ENCODE measurements at places on chromosomes 4 and X. TPM values are rescaled to one million over a fixed set of nuclear protein-coding genes. Genes with fewer than 3 reads are reported as not detected.

The LRIT3 gene
- total RNA-seq: 1.7 TPM

The L1CAM gene
- total RNA-seq: 35.2 TPM

The SHROOM4 gene
- 22.8 TPM for total RNA-seq

The MMAA gene
- total RNA-seq: 7.5 TPM

The H2BW2 gene
- not detected for total RNA-seq

The FAM53A gene
- total RNA-seq: 3.6 TPM

- peaks cover 9% of the 10 kb centered on the region for H3K4me1 ChIP-seq
- H3K36me3 ChIP-seq: no peaks in the 10 kb centered on the region
- H3K27ac ChIP-seq: no peak overlapping the region
- no peak overlapping the region for H3K4me3 ChIP-seq
- DNase-seq: peak; percentile 66
Measured at GRCh38 chrX:6383917-6384316, 151.0 kb downstream of the VCX3A start.

DNA sequence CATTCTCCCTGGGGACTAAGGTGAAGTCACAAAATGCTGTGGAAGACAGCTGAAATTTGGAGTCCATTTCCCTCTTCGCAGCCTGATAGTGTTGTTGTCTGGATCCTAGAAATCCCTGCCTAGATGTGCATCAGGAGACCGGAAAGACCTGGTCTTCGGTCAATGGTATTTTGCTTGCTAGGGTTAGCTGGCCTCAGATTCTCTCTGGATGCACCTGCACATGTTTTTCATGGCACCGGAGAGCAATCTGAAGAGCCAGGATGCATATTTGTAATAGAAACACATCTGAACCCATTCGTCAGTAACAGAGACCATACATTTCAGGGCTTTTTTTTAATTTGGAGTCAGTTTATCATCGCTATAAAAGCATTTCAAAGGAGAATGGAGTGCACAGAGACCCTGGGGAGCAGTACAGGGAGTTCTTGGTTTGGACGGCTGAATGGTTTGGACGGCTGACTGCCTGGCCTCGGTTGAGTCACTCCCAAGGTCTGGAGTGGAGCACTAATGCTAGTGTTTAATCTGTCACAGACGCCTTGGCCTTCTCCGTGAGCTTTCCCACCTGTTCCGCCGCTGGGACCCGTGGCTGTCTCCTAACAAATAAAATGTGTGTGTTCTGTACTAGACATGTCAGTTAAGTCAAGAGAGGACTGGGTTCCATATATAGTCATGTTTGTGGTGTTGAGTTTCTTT lies 7.5 kb upstream of the PDLIM3 start:
- H3K36me3 ChIP-seq: no peaks in the 10 kb centered on the region
- H3K27ac ChIP-seq: no peak overlapping the region

DNA sequence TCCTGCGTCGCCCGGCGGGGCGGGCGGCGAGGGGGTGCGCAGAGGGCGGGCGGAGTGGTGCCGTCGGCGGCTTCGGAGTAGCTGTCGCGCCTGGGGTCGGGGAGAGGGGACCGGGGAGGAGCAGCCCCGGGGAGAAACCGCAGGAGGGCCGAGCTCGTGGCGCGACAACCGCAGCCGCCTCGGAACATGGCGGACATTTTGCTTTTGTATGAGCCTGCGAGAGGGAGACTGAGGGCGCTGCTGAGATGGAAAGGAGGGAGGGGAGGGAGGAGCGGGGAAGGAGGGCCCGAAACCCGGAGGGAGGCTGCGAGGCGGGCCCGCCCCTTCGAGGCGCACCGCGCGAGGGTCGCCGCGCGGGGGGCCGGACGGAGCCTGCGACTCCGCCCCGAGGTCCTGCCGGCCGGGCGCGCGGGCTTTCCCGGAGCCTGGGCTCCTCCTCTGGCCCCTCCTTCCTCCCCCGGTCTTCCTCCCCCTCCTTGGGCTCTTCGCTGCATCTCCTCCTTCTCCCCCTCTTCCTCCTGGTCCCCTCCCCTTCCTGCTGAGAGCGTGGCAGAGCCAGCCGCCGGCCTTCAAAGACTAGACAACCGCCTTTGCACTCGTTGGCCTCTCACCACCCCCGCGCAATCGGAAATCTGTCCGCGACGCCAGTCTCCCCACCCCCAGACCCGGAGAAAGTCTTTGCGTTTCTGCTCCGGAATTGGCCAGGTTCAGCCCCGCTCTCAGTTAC lies 1.1 kb downstream of the INTS6L start:
- DNase-seq: peak; percentile 88
- no peaks in the 10 kb centered on the region for H3K36me3 ChIP-seq
- H3K27ac ChIP-seq: peak overlapping the region; percentile 89

DNA sequence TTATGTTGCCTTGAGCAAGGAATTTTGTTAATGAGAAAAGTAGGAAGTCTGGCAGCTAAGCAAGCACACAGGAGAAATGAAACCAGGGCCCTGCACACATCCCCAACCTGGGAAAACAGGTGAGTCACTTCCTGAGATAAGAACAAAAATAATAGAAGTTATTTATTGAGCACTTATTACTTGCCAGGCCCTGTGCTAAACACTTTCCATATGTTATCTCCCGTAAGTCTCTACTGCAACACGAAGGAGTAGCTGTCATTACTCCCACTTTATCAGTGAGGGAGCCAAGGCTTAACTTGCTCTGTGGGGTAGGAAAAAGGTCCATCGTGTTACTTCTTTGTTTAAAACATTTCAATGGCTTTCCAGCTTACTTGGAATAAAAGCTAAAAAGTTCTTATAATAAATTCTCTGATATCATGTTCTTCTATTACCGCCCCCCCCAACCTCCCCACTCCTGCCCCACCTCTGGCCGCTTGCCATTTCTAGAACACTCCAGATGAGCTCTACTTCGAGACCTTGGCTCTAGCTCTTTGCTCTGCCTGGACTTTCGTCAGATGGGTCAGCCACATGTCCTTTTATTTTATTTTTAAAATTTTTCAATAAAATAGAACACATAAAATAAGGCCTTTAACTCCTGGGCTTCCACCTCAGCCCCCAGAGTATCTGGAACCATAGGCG lies 36.3 kb upstream of the PLAC8 start:
- no peak for DNase-seq
- H3K4me3 ChIP-seq: no peak overlapping the region
- no peak overlapping the region for H3K27ac ChIP-seq
- no peaks in the 10 kb centered on the region for H3K4me1 ChIP-seq
- no peaks in the 10 kb centered on the region for H3K27me3 ChIP-seq

- peak; percentile 75 for DNase-seq
- H3K36me3 ChIP-seq: no peaks in the 10 kb centered on the region
- H3K27ac ChIP-seq: no peak overlapping the region
- no peaks in the 10 kb centered on the region for H3K27me3 ChIP-seq
- H3K4me3 ChIP-seq: no peak overlapping the region
Measured at GRCh38 chr4:149549911-149550310, 265.7 kb downstream of the IQCM start.

- no peak overlapping the region for H3K27ac ChIP-seq
- H3K4me3 ChIP-seq: no peak overlapping the region
- no peaks in the 10 kb centered on the region for H3K4me1 ChIP-seq
- H3K36me3 ChIP-seq: no peaks in the 10 kb centered on the region
Measured at GRCh38 chrX:68694435-68695205, 47.2 kb downstream of the STARD8 start.

DNA sequence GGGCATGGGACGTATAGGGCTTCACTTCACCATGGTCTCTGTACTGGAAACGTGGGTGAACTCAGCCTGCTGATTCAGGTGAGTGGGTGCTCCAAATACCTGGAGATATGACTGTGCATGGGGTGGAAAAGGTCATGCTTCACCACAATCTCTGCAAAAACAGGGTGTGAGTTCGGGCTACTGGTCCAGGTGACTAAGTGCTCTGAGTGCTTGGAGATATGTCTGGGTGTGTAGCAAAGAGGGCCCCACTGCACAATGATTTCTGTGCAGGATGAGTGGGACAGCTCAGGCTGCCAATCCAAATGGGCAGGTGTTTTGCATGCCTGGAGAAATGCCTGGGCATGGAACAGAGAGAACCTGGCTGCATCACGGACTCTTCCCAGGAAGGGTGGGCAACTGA lies 11.2 kb upstream of the CPXCR1 start:
- no peak for DNase-seq
- no peak overlapping the region for H3K4me3 ChIP-seq
- no peaks in the 10 kb centered on the region for H3K4me1 ChIP-seq
- no peaks in the 10 kb centered on the region for H3K36me3 ChIP-seq
- H3K27me3 ChIP-seq: no peaks in the 10 kb centered on the region

DNA sequence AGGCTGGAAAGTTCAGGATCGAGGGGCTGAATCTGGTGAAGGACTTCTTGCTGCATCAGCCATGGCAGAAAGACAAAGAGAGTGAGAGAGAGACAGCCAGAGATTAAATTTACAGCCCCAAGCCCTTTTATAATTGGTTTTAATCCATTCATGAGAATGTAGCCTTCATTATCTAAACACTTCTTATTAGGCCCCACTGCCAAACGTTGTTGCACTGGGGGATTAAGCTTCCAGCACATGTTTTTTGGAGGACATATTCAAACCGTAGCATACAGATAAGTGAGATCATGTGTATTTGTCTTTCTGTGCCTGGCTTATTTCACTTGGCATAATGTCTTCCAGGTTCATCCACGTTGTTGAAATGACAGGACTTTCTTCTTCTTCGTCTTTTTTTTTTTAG lies 524.7 kb downstream of the SPRY1 start:
- no peak overlapping the region for H3K27ac ChIP-seq
- DNase-seq: no peak
- no peaks in the 10 kb centered on the region for H3K27me3 ChIP-seq
- H3K4me1 ChIP-seq: no peaks in the 10 kb centered on the region
- no peak overlapping the region for H3K4me3 ChIP-seq

GRCh38 chr4:16750216-16750615 lies 148.2 kb downstream of the LDB2 start:
- no peak overlapping the region for H3K27ac ChIP-seq
- H3K4me3 ChIP-seq: no peak overlapping the region
- H3K27me3 ChIP-seq: no peaks in the 10 kb centered on the region
- H3K4me1 ChIP-seq: no peaks in the 10 kb centered on the region
- DNase-seq: no peak
- no peaks in the 10 kb centered on the region for H3K36me3 ChIP-seq

DNA sequence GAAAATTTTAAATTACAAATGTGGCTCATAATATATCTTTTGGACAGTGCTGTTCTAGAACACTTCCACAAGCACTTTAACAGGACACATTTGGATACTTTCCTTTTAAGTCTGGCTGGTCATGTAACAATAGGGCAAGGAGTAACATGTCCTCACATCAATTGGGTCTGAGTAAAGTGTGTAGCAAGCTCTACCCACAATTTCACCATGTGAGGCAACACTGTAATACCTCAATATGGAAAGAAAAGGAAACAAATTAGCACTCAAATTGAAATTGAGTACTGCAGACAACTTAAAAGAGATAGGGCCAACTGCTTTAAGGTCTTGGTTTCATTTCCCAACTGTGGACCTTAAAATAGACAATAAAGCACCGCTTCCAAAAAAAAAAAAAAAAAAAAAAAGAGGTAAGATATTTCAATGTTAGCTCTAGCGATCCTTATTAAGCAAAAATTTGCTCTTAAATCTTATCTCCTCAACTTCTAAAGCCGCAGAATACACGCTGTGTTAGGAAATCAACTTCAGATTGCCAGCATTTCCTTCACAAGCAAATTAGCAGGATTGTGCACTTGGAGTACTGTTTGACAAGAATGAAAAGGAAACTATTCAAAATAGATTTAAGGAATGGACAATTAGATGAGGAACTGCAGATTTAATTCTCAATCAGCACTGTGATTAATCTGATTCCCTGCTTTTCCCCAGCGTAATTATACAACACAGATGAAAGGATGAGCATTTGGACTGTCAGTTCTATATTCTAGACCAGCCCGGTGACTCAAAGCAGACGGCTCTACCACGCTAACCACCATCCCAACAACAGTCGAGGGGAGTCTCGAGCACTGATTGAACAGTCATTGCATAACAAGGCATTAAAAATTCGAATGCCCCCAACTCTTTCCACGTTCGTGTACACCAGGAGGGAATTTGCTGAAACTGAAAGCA lies 1.6 kb downstream of the CASK start:
- H3K4me1 ChIP-seq: no peaks in the 10 kb centered on the region
- DNase-seq: no peak
- H3K4me3 ChIP-seq: peak overlapping the region; percentile 96
- H3K27ac ChIP-seq: no peak overlapping the region
- no peaks in the 10 kb centered on the region for H3K27me3 ChIP-seq
- H3K36me3 ChIP-seq: no peaks in the 10 kb centered on the region

- no peak for DNase-seq
- peaks cover 27% of the 10 kb centered on the region for H3K36me3 ChIP-seq
- no peaks in the 10 kb centered on the region for H3K27me3 ChIP-seq
Measured at GRCh38 chr4:170248576-170248975, 158.8 kb upstream of the AADAT start.

DNA sequence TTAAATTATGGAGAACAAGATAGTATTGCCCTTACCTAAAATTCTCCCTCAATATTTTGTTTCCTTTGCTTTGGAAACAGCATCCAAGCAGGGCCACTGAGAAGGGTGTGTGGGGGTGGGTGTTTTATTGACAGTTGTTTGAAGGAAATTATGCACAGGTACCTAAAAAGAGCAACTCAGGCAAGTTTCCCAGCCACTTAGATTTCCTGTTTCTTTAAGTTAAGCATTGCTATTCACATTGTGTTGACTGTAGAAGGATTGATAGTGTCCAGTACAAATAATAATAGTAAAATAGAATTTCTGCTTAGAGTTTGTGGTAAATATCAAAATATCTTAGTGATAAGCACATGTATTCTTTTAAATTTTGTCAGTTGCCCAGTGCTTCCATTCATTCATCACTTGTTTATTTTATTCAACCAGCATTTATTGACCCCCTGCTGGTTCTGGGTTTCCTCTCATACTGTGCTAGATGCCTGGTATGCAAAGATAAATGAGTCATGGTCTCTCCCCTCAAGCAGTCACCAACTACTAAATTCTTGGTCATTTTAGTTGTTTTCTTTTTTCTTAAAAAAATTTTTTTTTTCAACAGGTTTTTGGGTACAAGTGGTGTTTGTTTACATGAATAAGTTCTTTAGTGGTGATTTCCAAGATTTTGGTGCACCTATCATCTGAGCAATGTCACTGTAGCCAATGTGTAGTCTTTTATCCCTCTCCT lies 50.0 kb downstream of the GALNT7 start:
- no peaks in the 10 kb centered on the region for H3K27me3 ChIP-seq
- no peak overlapping the region for H3K27ac ChIP-seq

DNA sequence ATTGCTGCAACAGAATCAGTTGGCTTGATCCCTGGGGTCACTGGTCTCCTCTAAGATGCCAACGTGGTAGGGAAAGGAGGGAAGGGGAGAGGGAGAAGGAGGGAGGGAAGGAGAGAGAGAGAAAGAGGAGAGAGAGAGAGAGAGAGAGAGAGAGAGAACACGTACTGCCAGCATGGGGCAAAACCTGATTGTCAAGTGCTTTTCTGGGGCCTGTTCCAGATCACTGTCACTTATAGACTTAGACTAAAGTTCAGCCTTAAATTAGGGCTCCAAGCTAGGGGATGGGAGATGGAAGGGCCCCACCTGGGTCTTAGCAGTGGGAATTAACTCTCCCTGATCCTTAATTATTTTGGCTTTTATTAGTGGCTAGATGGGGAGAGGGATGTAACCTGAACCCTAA lies 12.9 kb downstream of the SHROOM4 start:
- no peak for DNase-seq
- H3K36me3 ChIP-seq: no peaks in the 10 kb centered on the region
- H3K4me1 ChIP-seq: peaks cover 3% of the 10 kb centered on the region
- H3K27ac ChIP-seq: no peak overlapping the region
- no peak overlapping the region for H3K4me3 ChIP-seq
- no peaks in the 10 kb centered on the region for H3K27me3 ChIP-seq

Data from endodermal cell (in vitro differentiated cells).